Right atrium auricular region (tissue), 2 donors: ENCODE measurements at places on chromosomes 12 and 14. TPM values are rescaled to one million over a fixed set of nuclear protein-coding genes. Genes with fewer than 3 reads are reported as not detected.
A peak's percentile ranks its signal among the peaks of the same experiment; 100 is the strongest.

- peaks cover 6% of the 10 kb centered on the region for H3K36me3 ChIP-seq
- no peaks in the 10 kb centered on the region for H3K27me3 ChIP-seq
- H3K4me1 ChIP-seq, result peaks cover 93% of the 10 kb centered on the region
- no peak for DNase-seq
Observed at GRCh38 chr12:122088179-122088810, 9.7 kb downstream of the MLXIP start.

GRCh38 chr14:56004786-56005185, 113.4 kb upstream of the PELI2 start:
- no peaks in the 10 kb centered on the region for H3K27me3 ChIP-seq
- no peaks in the 10 kb centered on the region for H3K36me3 ChIP-seq
- peak; percentile 70 for DNase-seq

DNA sequence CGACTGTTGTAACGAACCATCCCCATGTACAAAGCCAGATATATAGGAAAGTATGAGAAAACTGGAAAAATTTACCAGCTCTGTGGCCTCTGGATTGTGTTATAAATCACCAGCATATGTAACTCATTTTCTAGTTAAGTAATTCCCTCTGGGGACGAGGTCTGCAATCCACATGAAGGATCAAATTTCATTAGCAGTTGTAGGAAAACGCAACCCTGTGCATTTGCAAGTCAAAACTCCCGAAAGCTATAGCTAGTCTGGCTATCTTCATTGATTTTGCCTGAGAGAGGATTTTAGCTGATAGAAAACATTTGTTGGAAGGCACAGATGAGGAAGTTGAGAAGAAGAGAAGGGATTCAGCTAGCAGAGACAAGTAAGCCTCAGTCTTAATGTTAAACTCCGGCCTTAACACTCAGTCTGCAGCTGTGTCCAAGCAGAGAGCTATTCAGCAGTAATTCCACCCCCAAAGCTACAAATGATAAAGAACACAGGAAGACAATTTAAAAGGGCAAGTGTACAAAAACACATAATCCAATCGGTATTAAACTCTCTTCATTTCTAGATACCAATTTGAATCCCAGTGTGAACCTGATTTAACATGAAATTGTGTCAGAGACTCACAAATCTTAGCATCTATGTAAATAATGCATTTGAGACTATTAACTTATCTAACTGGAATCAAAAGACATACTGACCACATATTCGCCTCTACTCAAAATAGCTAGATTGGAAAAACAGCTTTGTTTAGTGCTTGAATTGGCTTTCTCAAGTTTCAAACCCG, 54.2 kb upstream of the CERS5 start:
- no peaks in the 10 kb centered on the region for H3K36me3 ChIP-seq
- H3K4me1 ChIP-seq, result peaks cover 43% of the 10 kb centered on the region
- no peaks in the 10 kb centered on the region for H3K27me3 ChIP-seq
- DNase-seq, result no peak
- H3K27ac ChIP-seq, result peak overlapping the region; percentile 64

The ACRBP gene
- total RNA-seq, result not detected

GRCh38 chr14:78043349-78043748, 126.8 kb upstream of the NRXN3 start:
- H3K36me3 ChIP-seq, result no peaks in the 10 kb centered on the region
- H3K27ac ChIP-seq, result no peak overlapping the region
- H3K4me1 ChIP-seq, result no peaks in the 10 kb centered on the region
- H3K4me3 ChIP-seq, result no peak overlapping the region
- DNase-seq, result no peak

GRCh38 chr14:105173901-105174894, 5.6 kb upstream of the JAG2 start:
- H3K36me3 ChIP-seq, result no peaks in the 10 kb centered on the region
- H3K27ac ChIP-seq, result no peak overlapping the region
- H3K27me3 ChIP-seq, result no peaks in the 10 kb centered on the region
- no peaks in the 10 kb centered on the region for H3K4me1 ChIP-seq
- H3K4me3 ChIP-seq, result no peak overlapping the region

The DLK1 gene
- total RNA-seq, result not detected

DNA sequence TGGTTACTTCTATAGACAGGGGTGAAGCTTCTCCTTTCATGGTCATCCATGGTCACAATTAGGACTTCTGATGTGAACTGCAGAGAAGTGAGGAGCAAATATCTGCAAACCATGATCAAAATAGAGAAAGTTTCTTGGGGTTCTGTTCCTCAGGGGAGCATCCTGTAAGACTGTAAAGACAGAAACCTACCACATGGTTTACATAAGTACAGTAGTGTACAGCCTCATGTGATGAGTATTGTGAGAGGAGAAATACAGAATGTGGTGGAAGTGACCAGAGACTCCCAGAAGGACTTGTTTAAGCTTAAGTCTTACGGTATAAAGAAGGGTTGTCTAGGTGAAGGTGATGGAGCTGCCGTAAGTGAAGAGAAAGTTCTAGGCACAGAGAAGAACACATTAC, 484.7 kb downstream of the LRIG3 start:
- no peaks in the 10 kb centered on the region for H3K36me3 ChIP-seq
- H3K4me3 ChIP-seq, result no peak overlapping the region
- no peak overlapping the region for H3K27ac ChIP-seq
- H3K4me1 ChIP-seq, result no peaks in the 10 kb centered on the region

The CCDC197 gene
- not detected for total RNA-seq

DNA sequence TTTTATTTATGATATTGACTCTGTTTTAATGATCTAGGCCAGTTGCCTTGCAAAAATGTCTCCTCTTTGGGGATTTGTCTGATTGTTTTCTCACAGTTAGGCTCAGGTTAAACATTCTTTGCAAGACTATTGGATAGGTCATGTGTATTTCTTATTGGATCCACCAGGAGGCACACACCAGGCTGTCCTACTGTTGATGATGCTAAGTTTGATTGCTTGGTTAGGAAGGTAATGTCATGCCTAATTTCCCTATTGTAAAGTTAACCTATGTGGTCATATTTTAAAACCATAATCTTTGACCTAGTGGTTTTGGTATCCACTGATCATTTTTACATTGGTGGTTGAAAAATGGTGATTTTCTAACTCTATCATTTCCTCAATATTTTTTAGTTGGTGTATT, 137.1 kb downstream of the BRMS1L start:
- no peak overlapping the region for H3K4me3 ChIP-seq
- no peaks in the 10 kb centered on the region for H3K4me1 ChIP-seq
- no peak for DNase-seq

The BBOF1 gene
- 3.3 TPM for total RNA-seq

The KSR2 gene
- total RNA-seq, result 0.08 TPM

The ZBTB42 gene
- 9.0 TPM for total RNA-seq

- no peaks in the 10 kb centered on the region for H3K4me1 ChIP-seq
- H3K27me3 ChIP-seq, result no peaks in the 10 kb centered on the region
- no peak for DNase-seq
- no peak overlapping the region for H3K4me3 ChIP-seq
Observed at GRCh38 chr12:113980537-113981337, 14.6 kb upstream of the RBM19 start.
